HAP-1 (cell line): ENCODE measurements at places on chromosomes 3 and 15.

- DNase-seq: no peak
Observed at GRCh38 chr3:127951276-127951675, 36.2 kb downstream of the KBTBD12 start.

DNA sequence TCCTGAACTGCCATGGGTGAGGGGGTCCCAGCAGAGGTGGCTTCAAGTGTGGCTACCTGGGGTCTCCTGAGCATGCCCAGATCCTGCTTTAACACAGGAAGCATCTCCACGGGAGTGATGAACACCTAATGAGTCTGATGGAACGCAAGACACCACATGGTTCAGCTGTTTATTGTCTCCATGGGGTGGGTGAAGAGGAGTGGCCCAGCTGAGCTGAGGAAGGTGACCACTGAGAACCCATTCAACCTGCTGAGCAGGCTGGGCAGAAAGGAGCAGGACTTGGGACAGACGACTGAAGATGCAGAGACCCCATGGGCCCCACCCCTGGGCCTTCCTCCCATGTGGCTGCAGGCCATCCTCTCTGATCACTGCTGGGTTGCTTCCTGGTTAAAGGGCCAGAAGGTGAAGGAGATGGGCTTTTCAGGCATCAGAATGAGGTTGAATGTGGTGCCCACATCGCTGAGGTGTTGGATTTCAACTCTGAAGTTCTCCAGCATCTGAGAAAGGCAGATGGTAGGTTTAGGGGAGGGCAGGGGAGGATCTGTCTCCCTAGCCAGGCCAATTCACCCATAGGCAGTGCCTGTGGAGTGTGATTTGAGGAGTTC lies 29.7 kb downstream of the CYP11A1 start:
- no peak for DNase-seq

DNA sequence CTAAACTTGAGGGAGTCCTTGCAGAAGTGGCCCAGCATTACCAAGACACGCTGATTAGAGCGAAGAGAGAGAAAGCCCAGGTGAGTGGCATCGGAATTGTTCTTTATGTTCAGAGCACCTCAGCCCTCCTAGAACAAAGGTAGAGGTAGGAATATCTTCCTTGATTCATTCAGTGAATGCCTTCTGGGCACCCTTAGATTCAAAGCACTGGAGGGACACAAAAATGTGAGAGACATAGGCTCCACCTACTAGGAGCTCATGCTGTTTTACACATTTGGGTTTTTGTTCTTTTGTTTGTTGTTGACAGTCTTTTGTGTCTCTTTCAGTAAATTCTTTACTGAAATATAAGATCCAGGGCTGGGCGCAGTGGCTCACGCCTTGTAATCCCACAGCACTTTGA lies 68.2 kb downstream of the IQGAP1 start:
- DNase-seq: no peak

DNA sequence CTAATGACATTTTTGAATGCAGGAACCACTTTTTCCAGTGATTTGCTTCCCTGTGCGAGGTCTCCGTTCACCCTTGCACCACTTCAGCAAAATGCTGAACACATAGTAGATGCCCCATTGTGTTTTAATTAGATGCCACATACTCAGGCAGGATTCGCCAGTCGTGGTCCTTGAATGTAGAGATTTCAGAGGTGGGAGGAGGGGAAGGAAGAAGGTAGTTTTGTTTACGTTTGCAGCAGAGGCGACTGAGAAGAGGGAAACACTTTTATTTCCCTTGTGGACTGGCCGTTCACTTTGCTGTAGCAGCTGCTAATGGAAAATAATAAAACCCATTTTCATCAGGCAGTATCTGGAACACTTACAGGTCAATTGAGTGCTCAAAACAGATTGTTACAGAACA lies 262.8 kb upstream of the TBL1XR1 start:
- no peak for DNase-seq

DNA sequence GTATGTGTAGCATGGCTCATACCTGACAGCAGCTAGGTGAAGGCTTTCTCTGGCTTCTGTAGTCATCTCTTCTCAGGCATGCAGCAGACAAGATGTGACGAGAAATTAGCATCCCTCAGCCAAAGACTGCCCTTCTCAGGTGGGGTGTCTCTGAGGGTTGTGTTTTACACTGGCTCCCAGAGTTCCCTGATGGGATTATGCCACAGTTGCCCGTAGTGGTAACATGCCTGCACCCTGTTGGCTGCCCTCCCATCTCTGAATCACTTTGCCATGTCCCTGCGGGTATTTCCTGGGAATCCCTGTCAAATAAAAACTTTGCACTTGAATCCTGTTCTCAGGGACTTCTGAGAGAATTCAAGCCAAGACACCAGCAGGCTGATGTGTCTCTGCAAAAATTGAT lies 70.5 kb downstream of the LRTM1 start:
- DNase-seq: no peak

- no peak for DNase-seq
Observed at GRCh38 chr3:110806924-110807323, 264.7 kb upstream of the NECTIN3 start.

- DNase-seq: no peak
Observed at GRCh38 chr3:102034639-102035451, 185.5 kb downstream of the NFKBIZ start.

GRCh38 chr15:27583651-27584050 lies 515.5 kb downstream of the OCA2 start:
- DNase-seq: no peak

DNA sequence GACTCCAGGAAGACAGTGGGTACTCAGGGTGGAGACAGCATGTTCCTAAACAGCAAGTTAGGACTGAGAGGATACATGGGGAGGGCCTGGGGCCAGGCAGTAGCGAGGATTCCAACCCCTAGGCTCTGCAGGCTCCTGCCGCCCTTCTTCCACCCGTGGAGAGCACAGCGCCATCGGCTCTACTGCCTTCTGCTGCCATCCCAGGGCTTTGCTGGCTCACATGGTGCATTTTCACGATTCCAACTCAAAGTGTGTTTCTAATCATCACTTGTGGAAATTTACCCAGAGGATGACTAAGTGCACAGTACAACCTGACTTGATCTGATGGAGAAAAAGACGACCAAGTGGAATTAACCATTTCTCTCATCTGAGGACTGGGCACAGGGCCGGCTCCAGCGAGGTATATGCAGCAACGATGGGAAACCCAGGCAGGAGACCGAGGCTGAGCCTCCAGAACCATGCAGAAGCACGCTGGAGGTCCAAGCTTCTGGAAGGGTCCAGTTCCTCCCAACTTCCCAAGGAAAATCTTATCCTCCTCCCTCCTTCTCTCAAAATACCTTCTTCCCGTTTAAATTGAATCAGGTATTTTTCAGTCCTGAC lies 104.6 kb downstream of the LRIG1 start:
- no peak for DNase-seq

DNA sequence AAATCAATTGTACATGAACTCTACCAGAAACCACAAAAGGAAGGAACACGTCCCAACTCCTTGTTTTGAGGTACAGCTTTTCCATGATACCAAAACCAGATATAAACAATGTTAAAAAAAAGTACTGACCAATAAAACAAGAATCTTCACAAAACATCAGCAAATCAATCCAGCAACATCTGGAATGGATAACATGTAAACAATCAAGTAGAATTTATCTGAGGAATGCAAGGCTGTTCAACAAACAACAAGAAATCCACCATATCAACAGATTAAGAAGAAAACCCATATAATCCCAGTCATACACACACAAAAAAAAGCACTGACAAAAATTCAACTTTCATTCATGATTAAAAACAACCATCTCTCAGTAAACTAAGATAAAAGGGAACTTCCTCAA lies 26.7 kb downstream of the TJP1 start:
- no peak for DNase-seq

- no peak for DNase-seq
Observed at GRCh38 chr15:96340598-96341512, 10.4 kb downstream of the NR2F2 start.

DNA sequence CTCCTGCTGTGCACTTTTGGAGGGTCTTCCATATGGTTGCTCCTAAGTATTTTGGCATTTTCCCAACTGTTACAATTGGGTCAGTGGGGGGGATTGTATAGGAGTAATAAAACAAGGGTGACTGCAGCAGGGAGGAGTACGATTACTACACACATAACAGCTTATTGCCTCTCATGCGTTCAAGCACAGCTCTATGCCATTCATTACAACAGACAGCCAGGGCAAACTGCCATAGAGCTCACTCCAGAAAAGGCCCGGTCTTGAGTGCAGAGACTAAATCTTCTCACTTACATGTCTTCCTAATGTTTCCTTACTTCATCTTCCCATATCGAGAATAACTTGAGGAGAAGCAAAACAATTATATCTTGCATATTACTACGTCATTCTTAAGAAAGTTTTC lies 1.4 kb upstream of the CHMP2B start:
- DNase-seq: no peak

DNA sequence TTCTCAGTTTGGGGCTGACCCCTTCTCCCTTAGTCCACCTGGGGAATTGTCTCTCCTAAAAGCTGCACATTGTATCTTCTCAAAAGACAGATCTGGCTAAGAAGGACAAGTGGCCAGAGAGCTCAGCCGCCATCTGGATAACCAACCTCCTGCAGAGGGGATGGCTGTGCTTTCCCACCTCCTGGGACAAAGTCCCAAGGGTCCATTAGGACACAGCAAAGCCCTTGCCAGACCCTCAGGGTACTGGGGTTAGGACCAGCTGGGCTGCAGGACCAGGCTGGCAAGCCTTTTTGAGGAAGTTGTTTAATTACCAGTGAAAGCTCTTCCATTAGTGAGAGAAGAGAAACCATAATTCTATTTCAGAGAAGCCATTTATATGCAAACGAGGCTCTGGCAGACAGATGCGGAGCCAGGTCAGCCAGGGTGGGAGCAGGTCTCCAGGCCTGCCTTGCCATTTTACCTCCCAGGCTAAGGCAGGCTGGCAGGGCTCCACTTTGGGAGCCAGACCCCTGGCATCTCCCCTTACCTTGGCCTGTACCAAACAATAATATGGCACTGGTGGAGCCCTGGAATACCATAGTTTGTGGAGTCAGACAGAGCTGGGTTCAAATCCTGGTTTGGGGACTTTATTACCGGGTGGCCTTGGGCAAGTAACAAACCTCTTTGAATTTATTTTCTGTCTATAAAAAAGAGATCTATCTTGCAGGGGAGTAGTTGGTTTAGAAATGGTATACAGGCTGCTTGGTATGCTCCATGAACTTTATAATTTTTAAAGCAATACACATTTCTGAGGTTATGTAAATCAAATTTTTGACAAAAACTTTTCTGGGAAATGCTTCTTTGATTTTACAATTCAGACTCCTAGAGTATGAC lies 17.9 kb downstream of the SHF start:
- peak; percentile 75 for DNase-seq
